Activated CD4-positive, alpha-beta T cell treated with anti-CD3 and anti-CD28 coated beads, Interleukin-2, amount 10 ng/mL, durations not matched to agents 24 days and 14 days (primary cell): ENCODE measurements at places on chromosomes 6 and 20. TPM values are rescaled to one million over a fixed set of nuclear protein-coding genes. Genes with fewer than 3 reads are reported as not detected.

- no peak overlapping the region for H3K4me3 ChIP-seq
- H3K36me3 ChIP-seq, result no peaks in the 10 kb centered on the region
- H3K27me3 ChIP-seq, result peaks cover 23% of the 10 kb centered on the region
- H3K27ac ChIP-seq, result no peak overlapping the region
- no peak for DNase-seq
Measured at GRCh38 chr6:13183415-13184088, 144.8 kb downstream of the TBC1D7 start.

- H3K4me1 ChIP-seq, result peaks cover 11% of the 10 kb centered on the region
- no peak for DNase-seq
- peak overlapping the region; percentile 67 for H3K27ac ChIP-seq
- peak overlapping the region; percentile 41 for H3K4me3 ChIP-seq
- no peaks in the 10 kb centered on the region for H3K27me3 ChIP-seq
- no peaks in the 10 kb centered on the region for H3K36me3 ChIP-seq
Measured at GRCh38 chr20:63749597-63750508, 10.3 kb downstream of the SLC2A4RG start.

- H3K4me3 ChIP-seq, result peak overlapping the region; percentile 53
- H3K27ac ChIP-seq, result peak overlapping the region; percentile 86
- no peak for DNase-seq
- peaks cover 47% of the 10 kb centered on the region for H3K4me1 ChIP-seq
Measured at GRCh38 chr6:158686311-158686710, 36.5 kb downstream of the SYTL3 start.

Gene PAX1
- total RNA-seq, result not detected in 2 replicates

- DNase-seq, result no peak
- H3K4me1 ChIP-seq, result no peaks in the 10 kb centered on the region
- H3K27ac ChIP-seq, result no peak overlapping the region
- H3K4me3 ChIP-seq, result no peak overlapping the region
- H3K27me3 ChIP-seq, result peaks cover 63% of the 10 kb centered on the region
Measured at GRCh38 chr20:46102940-46103339, 13.2 kb upstream of the NCOA5 start.

Gene BTNL2
- not detected in 2 replicates for total RNA-seq

DNA sequence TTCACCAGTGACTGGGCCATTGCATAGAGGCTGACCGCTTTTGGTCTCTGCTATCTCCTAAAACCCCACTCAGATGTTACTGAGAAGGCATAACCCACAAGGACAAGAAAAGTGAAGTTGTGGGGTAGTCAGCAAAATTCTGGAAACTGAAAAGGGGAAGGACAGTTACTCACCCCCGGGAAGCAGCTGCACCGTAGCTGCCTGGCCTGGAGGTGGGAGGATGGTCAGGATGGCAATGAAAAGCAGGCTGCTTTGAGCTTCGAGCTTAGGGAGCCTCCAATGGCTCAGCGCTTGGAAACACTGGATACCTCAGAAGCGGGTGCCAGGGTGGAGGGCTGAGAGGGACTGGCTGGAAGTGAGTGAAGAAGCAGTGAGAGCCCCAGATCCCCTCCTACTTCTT is 56.0 kb downstream of the KCNK5 start:
- H3K27me3 ChIP-seq, result no peaks in the 10 kb centered on the region
- H3K4me1 ChIP-seq, result peaks cover 2% of the 10 kb centered on the region
- H3K4me3 ChIP-seq, result no peak overlapping the region
- DNase-seq, result no peak

Gene WFDC5
- total RNA-seq, result not detected in 2 replicates

Gene TNFRSF6B
- total RNA-seq, result not detected in 2 replicates
